Activated effector memory CD4-positive, alpha-beta T cell treated with Interleukin-2 at 50 U/mL for 16 hours (primary cell): ENCODE measurements at places on chromosomes 12 and 14.

DNA sequence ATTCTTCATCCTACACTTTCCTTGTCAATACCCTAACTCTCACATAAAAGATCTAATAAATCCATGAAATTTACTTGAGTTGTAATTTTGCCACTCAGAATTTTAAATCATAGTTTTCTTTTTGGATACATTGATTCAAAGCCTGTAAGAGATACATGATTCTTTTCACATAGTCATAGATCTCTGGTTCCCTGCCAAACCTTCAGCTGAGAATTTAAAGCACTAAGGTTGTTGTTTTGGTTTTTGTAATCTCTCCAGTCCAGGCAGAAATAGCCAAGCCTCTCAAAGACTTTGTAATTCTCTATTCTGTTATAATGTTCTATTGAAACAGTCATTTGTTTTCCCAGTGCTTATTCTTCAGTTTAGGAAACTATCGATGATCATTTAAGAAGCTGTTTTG lies 273.9 kb downstream of the TRHDE start:
- no peak for DNase-seq

DNA sequence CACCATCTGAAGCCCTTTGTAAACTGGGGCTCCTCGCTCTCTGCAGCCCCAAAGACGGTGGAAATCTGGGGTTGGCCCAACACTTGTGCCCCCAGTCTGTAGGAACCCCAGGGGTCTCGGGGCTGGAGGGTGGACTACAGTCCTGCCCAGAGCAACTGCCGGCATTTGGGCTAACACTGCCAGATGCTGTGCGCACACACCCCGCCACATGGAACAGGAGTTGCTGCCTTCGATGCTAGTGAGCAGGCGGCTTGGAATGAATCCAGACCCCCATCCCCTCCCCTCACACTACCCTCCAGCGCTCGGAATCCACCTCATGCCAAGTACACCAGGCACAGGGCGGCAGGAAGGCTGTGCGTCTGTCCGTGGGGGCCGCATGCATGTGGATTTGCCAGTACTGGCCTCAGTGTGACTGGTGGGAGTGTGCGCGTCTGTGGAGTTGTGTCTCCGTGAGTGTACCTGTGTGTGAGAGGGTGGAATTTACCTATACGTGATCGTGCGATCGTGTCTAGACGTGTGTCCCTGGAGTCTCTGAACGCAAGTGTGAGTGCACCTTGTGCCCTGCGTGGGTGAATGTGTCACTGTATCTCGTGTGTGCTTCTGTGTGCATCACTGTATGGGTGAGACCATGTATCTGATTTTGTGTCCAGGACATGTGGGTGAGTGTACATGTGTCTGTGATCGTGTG lies 5.1 kb downstream of the LHX5 start:
- no peak for DNase-seq

DNA sequence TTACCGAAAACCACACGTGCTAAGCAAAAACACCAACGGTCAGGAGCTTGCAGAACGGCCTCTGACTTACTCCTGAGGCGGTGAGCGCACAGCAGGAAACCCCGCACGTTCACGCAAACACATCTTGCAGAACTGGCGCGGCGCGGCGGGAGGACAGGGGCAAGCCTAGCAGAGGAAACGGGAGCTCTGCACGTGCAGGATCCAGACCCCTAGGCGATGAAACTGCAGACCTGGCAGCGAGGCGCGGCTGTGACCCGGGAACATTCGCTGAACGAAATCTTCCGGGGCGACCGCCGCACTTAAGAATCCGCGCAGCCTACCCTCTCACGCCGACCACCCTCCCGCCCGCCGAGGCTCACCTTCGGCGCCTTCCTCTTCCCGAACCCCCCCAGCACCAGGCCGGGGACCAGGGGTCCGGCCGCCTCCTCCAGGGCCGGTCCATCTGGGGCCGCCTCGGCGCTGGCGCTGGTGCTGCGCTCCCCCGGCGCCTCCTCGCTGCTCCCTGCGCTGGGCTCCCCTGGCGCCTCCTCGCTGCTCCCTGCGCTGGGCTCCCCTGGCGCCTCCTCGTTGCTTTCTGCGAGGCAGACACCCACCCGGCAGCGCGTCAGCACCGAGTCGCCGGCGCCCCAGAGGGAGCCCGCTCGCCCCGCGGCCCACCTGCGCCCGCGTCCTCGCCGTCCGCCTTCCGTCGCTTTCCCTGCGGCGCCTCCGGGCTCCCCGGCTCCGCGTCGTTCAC lies 615 bp downstream of the DDX51 start:
- DNase-seq = no peak

- no peak for DNase-seq
Observed at GRCh38 chr14:100669011-100669412, 57.7 kb upstream of the DLK1 start.

DNA sequence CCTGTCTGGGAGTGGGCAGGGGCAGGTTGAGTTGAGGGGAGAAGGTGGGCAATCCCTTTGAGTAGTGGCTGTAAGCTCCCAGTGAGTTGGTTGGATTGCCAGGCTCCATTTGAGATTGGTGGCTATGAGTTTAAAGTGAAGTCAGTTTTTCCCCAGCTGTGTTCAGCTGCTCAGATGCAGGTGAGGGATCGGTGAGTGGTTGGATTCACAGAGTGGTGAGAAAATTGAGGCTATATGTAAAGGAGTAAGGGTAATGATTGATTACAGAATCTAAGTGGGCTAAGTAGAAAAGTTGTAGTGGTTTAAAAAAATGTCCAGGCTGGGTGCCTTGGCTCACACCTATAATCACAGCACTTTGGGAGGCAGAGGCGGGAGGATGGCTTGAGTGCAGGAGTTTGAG lies 68.6 kb downstream of the GLRX5 start:
- no peak for DNase-seq

GRCh38 chr12:120101182-120101581 lies 15.4 kb downstream of the RAB35 start:
- no peak for DNase-seq

GRCh38 chr12:24596768-24597388 lies 352.0 kb downstream of the BCAT1 start:
- DNase-seq = no peak

GRCh38 chr12:75257510-75257909 lies 47.9 kb upstream of the KCNC2 start:
- no peak for DNase-seq

GRCh38 chr12:53060064-53060720 lies 10.3 kb downstream of the TNS2 start:
- DNase-seq = no peak

DNA sequence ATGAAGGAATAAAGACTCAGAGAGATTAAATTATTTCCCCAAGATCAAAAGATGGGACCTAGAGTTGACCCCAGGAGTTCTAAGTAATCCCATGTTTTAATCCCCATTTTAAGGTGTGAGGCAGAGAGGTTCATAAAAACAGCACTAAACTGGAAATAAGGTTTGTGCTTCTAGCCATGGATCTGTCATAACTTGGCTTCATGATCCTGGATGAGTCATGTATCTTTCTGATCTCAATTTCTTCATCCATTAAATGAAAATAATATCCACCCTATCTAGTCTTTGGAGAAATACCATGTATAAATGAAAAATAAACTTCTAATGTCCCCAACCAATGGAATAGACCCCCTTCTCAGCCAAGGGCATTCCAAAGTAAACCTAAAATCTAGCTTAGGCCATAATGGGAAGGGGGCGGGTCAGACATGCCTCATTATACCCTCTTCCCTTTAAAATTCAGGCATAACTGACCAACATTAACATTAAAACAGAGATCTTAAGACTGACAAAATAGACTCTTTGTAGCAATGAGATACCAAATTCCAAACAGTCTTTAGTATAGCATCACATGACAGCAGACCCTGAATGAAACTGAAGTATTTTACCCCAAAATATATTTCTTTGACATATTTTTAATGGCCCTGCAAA lies 47.8 kb downstream of the SLC41A2 start:
- DNase-seq = no peak

DNA sequence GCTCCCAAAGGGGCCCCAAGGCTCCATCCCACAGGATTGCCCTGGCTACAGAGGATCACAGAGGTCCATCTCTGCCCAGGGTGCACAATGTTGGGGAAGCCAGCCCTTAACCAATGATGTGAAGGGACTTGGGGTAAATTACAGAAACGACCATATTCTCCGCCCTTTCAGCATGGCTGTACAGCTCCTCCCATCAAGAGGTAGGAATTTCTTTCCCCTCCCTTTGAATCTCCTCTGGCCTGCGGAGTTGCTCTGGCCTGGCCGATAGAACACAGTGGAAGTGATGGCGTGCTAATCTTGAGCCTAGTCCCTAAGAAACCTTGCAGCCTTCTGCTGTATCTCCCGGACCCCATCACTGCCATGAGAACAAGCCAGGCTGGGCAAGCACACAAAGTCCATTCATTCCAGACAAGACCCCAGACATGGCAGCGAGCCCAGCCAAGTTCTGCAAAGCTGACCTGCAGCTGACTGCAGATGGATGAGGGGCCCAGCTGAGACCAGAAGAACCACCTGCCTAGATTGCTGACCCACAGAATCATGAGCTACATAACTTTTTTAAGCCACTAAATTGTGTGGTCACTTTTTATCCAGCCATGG lies 6.9 kb upstream of the IFI27 start:
- no peak for DNase-seq

DNA sequence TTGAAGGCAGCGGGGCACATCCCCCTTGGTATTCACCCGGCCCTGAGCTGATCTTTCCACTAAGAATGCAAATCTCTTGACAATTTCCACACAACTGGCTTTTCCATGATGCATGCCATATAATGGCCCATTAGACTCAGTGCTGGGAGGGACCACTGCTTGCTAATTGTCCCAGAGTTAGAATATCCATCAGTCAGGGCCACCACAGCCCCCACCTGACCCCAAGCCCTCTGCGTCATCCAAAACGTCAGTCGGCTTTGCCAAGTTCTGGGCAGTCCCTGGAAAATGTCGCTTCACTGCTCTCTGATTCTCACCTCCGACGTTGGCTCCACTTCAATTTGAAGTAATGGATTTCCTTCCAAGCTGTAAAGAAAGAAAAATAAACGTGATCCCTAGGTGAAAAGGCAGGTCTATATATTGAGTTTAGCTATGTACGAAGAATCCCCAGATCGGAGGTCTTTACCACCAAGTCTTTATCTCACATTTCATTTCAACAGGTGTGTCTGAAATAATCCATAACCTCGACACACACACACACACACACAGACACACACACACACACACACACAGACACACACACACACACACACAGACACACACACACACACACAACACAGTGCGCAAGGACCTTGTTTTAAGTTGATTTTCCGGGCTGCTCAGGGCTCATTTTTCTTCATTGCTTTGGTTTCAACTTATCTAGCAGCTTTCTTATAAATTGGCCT lies 165.5 kb upstream of the NOS1 start:
- no peak for DNase-seq

GRCh38 chr12:11729008-11729407 lies 79.5 kb downstream of the ETV6 start:
- DNase-seq = no peak

DNA sequence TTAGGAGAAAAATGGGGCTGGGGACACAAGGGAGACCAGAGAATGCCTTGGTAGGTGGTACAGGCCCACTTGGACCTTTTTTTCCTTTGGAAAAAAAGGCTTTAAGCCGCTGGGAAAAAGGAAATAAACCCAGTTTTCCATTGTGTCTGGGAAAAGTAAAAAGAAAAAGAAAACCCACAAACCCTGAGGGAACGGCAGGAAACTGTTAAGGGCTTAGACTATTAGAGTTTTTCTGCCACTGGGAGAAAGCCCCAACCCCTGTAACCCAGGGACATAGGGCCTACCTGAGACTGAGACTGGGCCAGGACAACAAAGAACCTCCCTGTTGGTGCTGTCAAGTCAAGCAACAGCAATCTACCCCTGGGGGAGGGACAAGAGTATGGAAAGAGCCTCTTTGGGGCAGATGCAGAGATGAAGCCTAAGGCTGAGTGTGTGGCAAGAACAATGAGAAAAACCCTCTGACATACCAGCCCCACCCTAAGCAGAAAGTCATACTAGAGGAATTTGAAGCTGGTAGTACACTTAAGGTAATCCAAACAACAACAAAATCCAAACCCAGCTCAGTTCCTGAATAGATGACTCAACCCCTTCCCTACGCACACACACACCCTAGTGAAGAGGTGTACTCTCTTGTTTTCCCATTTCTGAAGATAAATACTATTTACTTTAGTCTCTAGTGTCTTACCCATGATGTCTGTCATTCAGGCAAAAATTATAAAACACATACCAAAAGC lies 22.8 kb downstream of the ATF1 start:
- no peak for DNase-seq

DNA sequence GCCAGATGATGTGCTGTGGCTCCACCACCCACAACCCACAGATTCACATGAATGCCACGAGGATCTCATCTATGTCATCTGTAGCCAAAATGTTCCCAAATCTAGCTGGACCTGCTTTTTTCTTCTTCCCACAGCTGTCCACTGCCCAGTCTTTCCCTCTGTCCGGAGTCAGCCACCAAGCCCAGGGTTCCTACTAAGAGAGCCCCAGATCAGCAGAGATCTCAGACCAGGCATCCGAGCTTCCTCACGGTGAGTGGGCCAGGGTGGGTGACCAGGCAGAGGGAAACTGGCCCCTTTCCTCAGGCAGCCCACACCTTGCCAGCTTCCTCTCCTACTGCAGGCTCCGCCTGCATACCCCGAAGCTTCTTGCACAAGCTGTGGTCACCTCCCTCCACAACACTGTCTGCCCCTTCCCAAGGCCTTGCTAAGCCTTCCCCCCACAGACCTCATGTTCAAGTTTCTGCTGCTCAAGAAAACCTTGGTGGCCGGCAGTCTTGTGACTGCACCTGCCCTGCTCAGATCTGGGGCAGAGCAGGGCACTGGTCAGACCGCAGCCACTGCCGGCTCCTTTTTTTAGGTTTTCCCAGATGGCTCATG lies 81.4 kb downstream of the ACTN1 start:
- no peak for DNase-seq

GRCh38 chr12:85825746-85826145 lies 10.5 kb downstream of the RASSF9 start:
- no peak for DNase-seq

GRCh38 chr12:86331457-86331856 lies 75.3 kb upstream of the MGAT4C start:
- DNase-seq = no peak

DNA sequence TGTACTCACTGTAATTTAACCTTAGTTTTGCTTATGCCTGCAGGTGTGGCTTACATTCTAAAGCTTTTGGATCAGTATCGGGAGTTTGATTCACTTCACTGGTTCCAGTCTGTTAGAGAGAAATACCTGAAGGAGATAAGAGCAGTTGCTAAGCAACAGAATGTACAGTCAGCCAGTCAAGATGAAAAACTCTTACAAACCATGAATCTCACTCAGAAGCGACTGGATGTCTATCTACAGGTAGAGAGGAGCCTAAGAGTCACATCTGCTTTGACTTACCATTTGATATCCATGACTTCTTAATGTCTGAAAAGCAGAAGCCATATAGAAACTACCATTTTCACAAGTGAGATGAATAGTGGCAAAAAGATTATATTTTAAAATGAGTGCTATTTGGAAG lies 56.5 kb downstream of the WASHC4 start:
- DNase-seq = no peak

GRCh38 chr12:6049992-6050391 lies 74.5 kb downstream of the VWF start:
- DNase-seq = no peak

- no peak for DNase-seq
Observed at GRCh38 chr14:50023671-50024490, 92.5 kb downstream of the VCPKMT start.
